RPMI8226 (cell line): ENCODE measurements at places on chromosomes 1 and 21.

DNA sequence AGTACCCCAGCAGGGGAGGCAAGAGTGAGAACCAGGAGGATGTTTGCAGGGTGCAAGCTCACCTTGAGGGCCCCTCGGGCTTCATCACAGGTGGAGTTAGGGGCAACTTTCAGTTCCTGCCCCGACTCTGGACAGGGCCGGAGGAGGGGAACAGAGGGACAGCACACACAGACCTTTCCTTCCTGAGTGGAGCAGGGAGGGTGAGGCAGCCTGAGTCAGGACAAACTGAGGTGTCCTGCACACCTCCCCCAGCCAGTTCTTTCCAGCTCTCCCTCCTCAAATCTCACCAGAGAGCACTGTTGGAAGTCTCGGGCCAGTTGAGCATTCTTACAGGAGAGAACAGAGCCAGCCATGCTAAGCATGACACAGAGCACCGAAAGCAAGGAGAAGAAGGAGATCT lies 1.5 kb downstream of the ENTREP3 start:
- no peak for DNase-seq

GRCh38 chr1:167427848-167428247 lies 90.5 kb downstream of the CD247 start:
- no peak for DNase-seq

GRCh38 chr1:67214420-67215174 lies 48.3 kb downstream of the IL23R start:
- DNase-seq = peak; percentile 26

- DNase-seq = no peak
These were observed 28.9 kb upstream of the NFASC start for GRCh38 chr1:204841798-204842197.

GRCh38 chr1:68918563-68918962 lies 421.7 kb upstream of the DEPDC1 start:
- no peak for DNase-seq

DNA sequence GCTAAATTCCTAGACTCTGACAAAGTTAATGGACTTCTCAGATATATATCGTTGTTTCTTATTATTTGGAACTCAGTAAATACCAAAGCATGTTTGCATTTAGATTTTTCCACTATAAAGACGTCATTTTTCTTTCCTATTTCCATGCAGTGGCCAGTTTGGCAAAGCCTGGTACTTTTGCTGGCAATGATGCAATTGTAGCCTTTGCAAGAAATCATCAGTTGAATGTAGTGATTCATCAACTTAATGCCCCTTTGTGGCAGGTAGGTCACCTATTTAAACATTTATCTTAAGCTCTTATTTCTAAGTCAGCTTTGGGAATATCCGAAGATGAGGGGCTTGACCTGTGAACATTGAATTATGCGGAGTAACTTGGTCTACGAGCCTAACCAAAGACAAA lies 12.0 kb downstream of the OTUD3 start:
- no peak for DNase-seq

- no peak for DNase-seq
These were observed 31.2 kb upstream of the LAPTM5 start for GRCh38 chr1:30788580-30789387.

DNA sequence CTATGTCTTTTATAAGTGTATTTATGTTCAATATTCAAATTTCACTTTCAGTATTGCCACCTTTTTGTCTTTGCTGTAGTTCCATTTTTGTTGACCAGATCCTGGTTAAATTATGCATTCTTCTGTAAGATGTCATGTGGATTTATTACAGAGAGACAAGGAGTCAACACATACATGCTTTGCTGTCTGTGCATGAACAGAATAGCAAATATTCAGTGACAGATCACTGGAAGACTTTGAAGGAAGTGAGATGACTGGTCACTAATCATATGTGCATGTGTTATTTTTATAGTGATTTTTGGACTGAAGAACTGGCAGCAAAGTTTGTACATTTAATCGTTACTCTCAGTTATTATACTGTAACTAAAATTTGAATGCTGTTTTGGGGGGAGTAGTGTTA lies 117.2 kb downstream of the PLPPR5 start:
- no peak for DNase-seq

DNA sequence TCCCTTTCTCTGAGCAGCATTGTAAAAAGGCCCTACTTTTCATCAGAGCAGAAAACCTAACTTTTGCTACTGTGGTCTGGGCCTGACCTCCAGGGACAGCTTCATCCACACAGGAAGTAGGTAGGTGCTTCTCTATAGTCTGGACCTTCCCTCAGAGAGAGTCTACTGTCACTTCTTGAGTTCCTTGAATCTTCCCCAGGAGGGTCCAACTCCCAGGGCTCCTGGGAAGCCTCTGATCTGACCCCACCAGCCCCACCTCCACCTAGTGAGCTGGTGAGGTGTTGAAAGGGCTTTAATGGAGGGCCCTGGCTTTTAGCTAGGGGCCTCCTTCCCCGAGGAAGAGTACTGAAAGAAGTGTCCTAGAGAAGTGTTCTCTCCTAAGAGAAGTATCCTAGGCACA lies 2.7 kb upstream of the VANGL2 start:
- DNase-seq = no peak

- no peak for DNase-seq
These were observed 25.0 kb downstream of the GORAB start for GRCh38 chr1:170556917-170557316.

DNA sequence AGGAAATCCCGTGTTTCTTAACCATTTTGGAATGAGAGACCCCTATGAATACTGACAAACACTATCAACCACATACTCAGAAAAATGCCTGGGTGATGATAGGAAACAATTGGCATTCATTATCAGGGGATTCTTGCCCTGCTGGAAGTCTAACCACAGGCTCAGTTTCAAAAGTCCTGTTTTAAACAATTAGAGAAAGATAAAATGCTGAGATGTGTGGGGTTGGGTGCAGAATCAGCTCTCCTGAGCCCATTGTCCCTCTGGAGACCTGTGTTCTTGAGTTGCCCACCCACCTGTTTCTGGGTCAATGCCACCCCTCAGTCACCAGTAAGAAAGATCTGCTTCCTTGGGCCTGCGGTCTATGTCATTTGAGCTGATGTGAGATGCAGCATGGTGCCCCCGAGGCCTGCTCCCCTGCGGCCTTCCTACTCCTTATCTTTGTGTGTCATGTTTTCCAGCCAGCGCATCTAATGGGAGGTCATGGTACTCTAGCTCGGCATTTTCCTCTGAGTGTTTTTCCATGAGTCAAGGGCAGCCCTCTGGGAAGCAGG lies 130.3 kb upstream of the PLXNA2 start:
- no peak for DNase-seq

DNA sequence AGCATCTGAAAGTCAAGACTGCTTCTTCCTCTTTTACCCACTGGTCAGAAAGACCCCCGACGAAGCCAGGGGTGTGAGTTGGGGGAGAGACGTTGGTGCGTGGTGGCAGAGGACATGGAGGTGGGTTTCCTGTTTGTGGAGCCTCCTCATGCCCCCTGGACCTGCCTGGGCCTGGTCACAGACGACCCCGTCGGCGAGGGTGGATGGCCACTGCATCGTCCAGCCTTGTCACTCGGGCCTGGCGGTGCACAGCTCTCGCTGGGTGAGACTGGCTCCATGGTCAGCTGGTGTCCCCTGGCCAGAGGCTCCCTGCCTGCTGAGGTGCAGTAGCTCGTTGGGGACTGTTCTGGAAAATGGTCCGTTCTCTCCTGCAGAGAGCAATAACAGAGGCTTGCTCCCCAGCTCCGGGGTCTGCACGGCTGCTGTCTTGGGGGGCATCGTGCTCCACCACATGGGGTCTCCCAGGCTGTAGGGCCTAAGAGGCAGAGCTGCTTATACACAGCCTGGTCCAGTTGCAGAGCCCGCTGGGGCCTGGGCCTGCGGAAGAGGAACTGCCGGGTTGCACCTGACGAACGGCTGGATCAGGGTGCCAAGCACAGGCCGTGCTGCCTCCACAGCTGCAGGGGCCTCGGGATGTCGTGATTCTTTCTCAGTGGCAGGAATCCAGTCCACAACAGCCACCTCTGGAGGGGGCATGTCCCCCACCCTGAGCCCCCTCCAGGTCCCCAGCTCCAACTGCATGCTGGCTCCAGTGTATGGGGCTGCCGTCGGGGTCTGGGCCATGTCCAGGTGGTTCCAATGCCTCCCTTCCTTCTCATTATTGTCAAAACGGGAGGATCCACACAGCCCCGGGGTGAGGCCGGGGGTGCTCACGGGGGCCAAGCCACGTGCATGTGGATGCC lies 18.0 kb upstream of the ACTRT2 start:
- no peak for DNase-seq

DNA sequence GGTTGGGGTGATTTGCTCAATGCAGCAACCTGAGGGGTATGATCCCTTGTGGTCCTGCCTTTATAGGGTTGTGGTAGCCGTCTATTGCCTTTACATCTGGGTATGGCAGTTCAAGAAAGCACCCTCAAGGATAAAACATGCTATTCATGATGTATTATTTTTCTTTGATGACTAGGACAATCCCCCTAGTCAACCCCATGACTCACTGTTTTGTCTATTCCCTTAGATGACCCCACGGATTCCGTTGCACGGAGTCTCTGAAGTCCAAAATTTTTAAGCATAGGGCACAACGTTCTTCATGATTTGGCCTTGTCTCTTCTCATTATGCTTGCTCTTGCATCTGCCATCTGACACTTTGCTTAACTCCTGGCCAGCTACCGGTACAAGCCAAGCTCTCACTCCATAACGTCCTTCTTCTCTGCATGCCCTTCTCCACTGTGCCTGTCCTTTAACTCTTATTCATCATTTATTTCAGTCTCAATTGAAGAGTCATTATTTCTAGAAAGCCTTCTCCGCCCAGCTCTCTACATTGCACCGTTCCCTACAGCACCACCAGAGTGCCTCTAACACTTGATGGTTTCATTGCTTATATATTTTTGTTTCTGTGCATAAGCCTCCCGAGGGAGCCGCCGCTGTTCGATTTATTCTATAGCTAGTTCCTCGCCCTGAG lies 838 bp upstream of the DISP1 start:
- DNase-seq = no peak

DNA sequence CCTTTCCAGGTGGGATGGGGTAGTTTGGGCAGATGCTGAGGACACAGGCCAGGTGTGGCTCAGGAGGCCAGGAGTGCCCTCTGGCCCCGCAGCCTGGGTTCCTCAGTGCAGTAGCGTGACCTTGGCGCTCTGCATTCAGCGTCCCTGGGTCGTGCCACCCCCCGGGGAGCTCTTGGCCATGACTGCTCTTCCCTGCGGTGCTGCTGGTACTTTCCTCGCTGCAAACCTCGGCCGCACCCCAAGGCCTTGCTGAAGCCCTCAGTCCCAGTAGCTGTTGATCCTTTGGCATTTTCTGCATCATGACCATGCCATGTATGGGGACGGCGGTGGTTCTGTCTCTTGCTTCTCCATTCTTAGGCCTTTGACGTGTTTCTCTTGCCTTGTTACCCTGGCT lies 13.8 kb downstream of the SLX9 start:
- no peak for DNase-seq

DNA sequence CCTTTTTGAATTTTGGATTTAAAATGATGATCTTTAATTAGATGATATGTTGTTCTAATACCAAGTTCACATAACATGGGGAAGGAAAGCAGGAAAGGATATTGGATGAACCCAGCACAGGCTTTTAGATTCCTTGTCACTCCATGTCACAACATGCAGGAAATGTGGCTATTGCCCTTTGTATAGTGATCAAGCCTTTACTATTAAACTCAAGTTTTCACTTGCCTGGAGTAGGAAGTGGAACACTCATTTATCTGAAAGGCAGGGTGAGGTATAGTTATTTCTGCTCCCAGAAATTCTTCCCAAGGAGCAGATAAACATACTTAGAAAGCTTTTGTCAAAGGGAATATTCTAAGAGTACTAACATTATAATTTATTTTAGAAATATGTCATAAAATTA lies 37.2 kb upstream of the BCAS2 start:
- DNase-seq = no peak

GRCh38 chr1:99590578-99591209 lies 55.2 kb upstream of the PALMD start:
- DNase-seq = no peak

- peak; percentile 55 for DNase-seq
These were observed 299.7 kb downstream of the OLFM3 start for GRCh38 chr1:101697072-101697471.

DNA sequence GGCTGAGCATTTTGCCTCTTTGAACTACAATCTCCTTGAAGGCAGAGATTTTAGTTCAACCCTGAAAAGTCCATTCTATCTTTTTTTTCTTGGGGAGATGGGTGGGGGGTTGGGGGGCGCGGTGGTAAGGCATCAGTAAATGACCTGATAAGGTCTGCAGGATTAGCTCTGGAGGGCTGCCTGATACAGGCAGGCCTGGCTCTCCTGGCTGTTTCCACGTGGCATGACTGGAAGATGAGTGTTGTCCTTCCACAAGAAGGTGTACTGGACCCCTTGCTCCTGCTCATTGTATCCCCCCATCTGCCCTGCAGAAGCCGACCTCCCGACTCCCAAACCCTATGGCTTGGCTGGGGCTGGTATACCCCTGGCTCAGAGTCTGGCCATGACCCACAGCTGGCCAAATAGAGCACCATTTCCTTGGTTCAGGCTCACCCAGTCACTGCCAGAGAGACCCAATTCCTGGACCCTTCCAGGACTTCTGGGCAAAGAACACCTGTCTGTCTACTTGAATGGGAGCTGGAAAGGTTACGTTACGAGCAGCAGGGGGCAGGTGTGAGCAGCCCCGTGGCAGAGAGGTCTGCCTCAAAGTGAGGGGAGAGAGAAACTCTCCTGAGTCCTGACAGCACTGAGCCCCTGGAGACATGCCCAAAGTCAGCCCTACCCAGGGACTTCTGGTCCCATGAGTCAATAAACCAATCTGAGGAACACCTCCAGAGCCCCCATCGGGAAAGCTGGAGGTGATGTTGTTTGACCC lies 17.0 kb downstream of the DHRS3 start:
- peak; percentile 63 for DNase-seq

- no peak for DNase-seq
These were observed 522.9 kb downstream of the LRRIQ3 start for GRCh38 chr1:73674945-73675561.

GRCh38 chr21:36010801-36011200 lies 49.5 kb downstream of the SETD4 start:
- DNase-seq = no peak

DNA sequence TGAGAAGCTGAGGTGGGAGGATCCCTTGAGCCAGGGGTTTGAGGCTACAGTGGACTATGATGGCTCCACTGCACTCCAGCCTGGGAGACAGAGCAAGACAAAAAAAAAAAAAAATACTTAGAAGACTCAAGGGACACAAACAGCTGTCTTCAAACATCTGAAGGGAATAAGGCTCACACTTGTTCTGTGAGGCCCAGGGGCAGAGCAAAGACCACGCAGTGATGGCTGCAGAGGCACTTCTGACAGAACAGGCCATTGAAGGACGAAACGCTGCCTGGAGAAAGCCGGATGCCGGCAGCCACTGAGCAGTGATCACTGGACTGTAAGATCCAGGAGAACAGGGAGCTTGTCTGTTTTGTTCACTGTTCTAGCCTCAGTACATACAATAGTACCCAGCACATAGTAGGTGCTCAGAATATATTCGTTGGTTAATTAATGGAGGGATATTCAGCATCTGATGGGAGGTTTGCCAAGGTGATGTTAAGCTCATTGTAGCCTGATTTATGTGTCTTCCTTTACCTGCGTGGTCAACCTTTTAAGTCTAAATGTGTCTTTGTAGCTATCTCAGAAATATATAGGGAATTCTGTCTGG lies 12.1 kb upstream of the NDC1 start:
- no peak for DNase-seq

- no peak for DNase-seq
These were observed 367.4 kb downstream of the CAMTA1 start for GRCh38 chr1:7152655-7153054.

- DNase-seq = no peak
These were observed 10.4 kb downstream of the QSOX1 start for GRCh38 chr1:180165096-180165495.

- DNase-seq = no peak
These were observed 18.4 kb downstream of the CCT8 start for GRCh38 chr21:29055080-29055479.

- no peak for DNase-seq
These were observed 29.0 kb downstream of the DUSP10 start for GRCh38 chr1:221712776-221713431.
